ENCODE measurements at places on chromosomes 2 and 18.

DNA sequence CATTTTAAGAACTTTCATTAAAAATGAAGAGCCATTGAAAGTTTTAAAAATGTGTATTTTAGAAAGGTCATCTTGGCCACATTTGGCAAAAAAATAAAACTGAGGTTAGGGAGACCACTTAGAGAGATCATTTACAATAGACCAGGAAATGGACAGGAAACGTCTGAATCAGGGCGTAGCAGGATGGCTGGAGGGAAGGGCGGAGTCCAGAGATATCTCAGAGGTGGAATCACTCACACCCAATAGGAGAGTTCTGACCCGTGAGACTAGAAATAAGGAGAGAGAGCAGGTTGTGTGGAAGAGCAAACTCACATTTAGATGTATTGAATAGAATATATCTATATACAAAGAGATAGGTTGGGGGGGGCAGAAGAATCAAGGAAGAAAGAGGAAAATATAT, 373.4 kb downstream of the METTL4 start:
- DNase-seq = no peak

- no peak for DNase-seq
Measured at GRCh38 chr2:172742931-172743540, 7.4 kb downstream of the RAPGEF4 start.

DNA sequence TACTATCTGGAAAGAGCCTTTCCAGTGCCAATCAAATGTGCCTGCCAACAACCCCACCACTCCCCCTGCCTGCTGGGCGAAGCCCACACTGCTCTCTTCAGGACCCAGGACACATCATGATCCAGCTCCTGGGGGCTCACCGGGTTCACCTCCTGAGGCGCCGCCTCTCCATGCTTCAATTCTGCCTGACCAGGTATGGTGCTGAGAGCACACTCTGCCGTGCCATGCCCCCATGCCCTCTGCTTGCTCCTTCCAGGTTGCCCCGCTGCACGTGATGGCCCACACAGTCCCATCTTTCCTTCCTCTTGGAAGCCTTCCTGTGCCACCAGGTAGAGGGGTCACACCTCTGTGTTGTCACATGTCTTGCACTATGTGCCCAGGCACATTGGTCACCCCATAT, 47.5 kb downstream of the ASB18 start:
- DNase-seq = no peak

DNA sequence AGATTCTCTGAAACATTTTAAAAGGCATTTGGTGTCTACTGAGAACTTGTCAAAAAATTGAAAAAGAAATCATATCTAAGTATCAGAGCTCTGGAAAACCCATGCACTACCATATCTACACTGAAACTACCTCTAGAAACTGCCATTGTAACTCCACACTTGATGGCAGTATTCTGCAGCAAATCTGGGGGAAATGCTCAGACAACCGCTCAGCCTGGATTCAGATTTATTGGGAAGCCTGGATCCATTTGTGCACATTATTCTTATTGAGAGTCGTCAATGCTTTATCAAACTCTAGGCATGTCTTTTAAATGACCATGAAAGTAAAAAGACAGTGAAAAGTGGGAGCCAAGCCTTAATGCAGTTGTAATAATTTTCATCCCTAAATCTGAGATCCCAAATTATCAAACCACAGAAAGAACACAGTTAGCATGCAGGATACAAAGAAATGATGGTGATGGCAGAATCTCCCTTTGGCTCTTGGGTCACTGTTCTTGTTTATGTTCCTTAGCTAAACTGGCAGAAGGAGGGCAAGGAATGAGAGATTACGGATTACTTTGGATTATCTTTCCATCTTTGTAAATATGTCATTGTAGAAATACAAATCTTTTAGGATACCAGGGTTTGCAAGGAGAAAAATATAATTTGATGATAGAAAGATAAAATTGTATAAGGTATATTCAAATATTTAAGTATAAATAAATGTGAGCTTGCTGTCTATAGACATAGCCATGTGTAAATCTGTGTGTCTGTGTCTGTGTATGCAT, 512.1 kb upstream of the SYT4 start:
- DNase-seq = no peak

- DNase-seq = no peak
Measured at GRCh38 chr18:7633171-7633570, 66.1 kb downstream of the PTPRM start.

DNA sequence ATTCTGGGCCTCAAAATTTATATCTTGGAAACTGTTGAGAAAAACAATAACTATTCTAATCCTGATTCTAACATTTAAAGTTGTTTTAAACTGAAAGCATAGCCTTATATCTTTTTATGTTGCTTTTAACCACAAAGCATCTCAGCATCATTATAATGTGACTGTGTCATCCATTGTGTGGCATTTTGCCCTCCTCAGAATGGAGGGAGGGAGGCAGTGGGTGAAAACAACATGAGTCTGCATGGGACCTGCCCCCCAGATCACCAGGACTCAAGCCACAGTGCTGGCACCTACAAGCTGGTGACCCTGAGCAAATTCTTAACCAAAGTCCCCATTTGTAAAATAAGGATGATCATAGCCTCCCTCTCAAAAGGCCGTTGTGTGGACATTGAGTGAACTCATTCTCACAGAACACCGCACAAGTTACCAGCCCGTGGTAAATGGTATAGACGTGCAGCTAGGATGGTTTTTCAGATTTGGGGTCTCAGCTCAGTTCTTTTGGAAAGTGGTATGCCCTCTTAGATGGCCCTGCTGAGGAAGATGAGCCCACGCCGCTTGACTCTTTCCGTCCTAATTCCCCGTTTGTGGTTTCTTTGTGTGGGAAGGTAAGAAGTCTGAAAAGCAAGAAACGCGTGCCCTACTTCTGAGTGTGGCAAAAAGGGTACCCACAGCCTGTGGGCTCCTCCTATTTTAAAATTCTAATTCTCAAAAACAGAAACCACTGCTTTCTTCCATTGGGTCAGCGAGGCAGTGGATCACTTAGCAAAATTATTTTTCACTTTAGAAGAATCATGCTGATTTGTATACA, 305.0 kb upstream of the ID2 start:
- DNase-seq = no peak

GRCh38 chr2:15982285-15983044, 42.1 kb downstream of the MYCN start:
- no peak for DNase-seq

GRCh38 chr2:240622531-240623235, 2.6 kb upstream of the GPR35 start:
- DNase-seq = no peak

DNA sequence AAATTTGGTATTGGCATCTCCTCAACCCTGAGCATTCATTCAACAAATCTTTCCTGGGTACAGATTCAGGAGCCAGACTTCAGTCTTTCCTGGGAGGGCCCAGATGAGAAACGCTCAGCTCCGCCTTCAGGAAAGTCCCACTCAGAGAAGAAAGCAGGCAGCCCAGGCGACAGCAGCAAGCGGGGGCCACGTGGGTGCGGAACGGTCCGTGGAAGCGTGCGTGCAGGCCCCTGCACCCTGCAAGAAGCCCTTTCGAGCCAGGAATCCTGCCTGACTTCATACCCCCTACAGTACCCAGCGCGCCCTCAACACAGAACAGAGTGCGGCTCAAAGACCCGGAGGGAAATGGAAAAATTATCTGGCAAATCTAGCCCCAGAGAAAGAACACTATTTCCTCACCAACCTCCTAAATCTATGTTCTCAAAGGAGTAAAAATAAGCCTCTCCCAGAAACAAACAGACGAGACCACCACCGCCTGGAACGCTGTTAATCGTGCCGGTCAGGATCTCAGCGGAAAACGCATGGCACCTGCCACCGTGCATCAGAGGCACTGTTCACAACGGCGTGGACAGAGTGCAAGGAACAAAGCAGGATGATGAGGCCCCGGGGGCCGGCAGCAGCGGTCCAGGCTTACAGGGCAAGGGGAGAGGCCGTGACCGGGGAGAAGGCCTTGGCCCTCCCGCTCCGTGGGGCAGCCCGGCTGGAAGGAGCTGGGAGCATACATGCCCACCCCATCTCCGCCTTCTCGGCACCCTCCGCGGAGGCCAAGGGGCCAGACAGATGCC, 318.3 kb downstream of the EIPR1 start:
- DNase-seq = no peak

- DNase-seq = no peak
Measured at GRCh38 chr2:68594041-68594440, 49.3 kb upstream of the PROKR1 start.

DNA sequence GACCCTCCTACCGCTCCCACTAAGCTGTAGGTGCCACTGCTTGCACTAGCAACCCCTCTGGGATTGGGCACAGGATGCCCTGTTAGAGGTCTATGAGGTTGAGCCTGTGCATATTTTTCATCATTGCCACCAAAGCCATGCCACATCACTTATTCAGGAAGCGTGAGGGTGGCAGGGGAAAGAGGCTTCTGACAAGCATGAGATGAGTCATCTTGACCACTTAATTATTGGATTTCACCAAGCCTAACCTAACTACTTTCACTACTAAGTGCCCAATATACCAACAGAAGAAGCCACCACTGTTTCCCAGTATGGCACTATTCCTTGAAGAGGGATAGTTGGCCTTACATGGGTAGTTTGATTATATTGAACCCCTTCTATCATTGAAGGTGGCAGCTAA, 181.3 kb upstream of the EPHA4 start:
- DNase-seq = no peak

GRCh38 chr18:57976230-57976773, 67.7 kb upstream of the NEDD4L start:
- no peak for DNase-seq

DNA sequence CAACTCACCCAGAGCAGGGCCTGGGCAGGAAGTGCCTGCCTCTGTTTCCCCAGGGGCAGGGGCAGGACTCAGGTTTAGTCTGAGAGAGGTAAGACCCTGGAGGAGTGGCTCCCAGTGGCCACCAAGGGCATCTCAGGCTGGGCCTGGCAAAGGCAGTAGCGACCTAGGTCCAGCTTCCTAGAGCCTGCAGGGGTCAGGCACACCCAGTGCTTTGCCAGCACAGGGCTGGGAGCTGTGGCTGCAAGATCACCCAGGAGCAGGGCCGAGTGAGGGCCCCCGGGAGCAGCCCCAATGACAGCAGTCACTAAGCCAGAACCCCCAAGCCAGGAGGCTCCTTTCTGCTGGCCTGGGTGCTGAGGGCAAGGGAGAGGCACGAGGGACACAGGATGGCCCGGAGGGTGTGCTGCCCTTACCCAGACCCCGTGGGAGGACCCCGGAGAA, 8.8 kb upstream of the DUSP2 start:
- no peak for DNase-seq

- no peak for DNase-seq
Measured at GRCh38 chr2:61125123-61125710, 36.8 kb upstream of the C2orf74 start.

DNA sequence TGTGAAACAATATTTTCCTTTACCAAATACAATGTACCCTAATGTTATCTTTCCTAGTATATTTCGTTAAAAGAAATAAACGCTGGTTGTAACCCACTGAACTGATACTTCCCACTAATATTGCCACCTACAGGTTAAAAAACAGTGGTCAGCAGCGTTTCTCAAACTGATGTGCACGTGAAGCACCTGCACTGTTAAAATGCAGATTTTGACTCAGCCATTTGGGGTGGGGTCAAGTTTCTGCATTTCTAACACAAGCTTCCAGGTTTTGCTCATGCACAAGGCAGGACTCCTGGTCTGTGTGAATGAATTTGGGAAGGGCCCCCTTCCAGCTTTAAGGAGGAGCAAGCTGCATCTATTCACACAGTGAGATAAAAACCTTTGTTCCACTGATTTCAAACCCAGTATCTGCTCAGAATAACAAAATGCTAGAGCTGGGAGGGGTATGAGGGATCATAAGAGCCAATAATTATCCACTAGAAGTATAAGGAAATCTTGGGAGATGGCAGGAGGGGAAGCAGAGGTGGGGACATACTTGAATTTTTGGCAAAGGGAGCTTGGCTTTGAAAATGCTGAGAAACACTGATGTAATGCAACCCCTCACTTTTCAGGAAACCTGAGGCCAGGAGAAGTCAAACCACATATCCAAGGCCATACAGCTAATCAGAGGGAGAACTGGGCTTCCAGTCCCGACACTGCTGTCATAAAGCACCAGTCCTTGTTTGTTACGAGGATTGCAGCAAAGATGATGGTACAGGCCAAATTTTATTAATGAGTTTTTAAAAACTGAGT, 116.2 kb downstream of the RBMS1 start:
- DNase-seq = no peak
